ENCODE measurements at places on chromosomes 16 and 17.
A peak's percentile ranks its signal among the peaks of the same experiment; 100 is the strongest.

GRCh38 chr16:86037999-86038925 lies 139.3 kb downstream of the IRF8 start:
- no peak for DNase-seq

GRCh38 chr16:63841271-63841670 lies 1280.6 kb downstream of the CDH11 start:
- no peak for DNase-seq

- peak; percentile 73 for DNase-seq
Measured at GRCh38 chr17:48241131-48241591, 133.6 kb downstream of the SNX11 start.

DNA sequence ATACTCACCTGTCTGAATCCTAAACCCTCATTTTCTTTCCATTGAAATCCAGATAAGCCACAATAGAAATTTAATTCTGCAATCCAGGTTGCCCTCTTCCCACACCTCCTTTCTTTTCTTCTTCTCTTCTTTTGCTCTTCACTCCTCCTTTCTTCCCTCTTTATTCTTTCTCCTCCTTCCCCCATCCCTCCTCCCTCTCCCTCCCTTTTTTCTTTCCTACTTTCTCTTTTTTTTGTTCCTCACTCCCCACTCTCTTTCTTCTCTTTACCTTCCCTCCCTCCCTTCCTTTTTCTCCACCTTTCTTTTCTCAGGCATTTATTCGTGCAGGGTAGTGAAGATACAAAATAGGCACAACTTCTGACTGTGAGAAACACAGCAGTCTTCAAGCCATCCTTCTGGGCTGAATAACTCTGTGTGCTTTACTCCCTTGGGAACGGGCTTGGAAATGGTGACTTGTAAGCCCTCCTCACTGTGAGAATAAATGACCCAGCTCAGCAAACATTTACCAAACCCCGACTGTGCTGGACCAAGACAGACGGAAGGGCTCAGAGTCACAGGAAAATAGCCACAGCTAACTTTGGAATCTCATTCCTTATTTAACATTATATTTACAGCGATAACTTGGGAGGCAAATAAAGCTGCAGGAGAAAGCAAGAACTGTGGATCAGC lies 140.8 kb downstream of the HAPSTR1 start:
- no peak for DNase-seq

DNA sequence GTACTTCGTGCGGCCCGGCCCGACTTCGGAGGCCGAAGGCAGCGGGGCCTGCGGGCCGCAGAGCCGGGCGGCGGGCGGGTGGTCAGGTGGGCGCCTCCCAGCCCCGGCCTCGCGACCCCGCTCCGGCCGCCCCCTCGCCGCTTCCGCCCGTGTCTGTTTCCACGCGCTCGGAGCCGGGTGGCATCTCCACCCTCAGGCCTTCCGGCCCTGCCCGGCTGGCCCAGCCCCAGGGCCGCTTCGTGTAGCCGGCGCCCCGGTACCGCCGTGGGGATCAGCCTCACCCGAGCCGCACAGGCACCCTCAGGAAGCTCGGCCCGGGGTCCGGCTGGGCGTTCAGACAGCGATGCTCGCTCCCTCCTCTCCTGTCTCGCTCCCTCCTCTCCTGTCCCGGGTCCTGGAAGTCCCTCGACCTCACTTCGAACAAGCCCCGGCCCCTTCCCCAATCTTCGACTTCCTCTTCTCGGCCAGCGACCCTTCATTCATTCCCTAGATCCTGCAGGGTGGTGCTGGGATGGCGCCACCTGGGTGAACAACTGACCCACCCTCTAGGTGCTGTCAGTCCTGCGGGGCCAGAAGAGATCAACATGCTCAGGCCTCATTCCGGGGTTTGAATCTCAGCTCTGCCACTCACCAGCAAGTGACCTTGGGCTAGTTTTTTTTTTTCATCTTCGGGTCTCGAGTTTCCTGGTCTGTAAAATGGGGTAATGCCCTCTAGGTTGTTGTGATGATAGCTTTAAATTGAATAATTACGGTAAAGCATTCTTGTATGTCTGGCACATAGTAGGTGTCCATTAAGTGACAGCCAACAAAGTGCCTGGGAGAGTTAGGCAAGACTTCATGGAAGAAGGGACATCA lies 610 bp downstream of the VPS4A start:
- peak; percentile 30 for DNase-seq

DNA sequence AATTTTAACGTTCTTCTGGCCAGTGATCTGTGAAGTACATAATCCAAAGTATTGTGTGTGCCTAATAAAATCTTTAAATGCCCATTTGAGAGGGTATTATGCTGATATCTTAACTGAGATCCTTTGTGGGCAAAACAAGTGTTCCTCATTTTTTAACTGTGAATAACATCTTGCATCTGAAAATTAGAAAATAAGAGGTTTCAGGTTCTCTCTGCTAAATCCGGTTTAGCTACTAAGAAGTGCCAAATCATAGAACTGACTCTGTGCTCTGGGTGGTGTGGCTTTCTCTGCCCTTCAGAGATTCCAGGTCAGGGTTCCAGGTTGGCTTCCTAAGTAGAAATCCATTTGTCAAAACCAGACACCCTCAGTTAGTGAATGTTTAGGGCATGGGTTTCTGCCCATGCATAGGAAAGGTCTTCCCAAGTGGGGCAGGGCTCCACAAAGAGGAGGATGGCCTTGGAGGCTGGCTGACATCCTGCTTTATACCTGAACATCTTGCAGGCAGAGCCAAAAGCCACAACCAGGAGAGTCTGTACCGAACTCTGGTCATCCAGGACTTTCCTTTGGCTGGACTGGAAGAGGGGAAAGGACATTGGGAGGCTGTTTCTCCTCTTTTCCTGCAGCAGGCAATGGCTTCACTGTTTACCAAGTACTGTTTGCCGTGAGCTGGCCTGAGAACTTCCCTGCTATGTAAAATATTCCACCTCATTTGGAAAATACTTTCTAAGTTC lies 8.5 kb downstream of the ALDH3A2 start:
- no peak for DNase-seq

- DNase-seq = peak; percentile 44
Measured at GRCh38 chr17:45160447-45161287, 1.0 kb upstream of the HEXIM2 start.

- no peak for DNase-seq
Measured at GRCh38 chr16:78288888-78289287, 189.4 kb downstream of the WWOX start.

DNA sequence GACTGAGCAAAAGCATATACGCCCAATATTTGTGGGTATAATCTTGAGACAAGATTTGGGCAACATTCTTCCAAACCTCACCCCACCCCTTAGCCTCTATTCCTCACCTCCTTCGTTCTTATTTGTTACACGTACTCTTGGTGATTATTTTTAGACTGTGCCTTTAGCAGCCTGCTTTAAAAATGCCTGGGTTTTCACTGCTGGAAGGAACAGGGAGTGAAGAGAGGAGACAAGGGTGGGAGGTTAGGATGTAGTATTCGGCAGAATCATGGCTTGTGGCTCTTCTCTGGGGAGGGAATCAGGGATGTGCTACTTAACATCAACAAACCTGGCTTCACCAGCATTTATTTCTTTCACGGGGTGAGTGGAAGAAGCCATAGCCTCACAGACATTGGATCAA lies 11.6 kb downstream of the ALKBH5 start:
- no peak for DNase-seq

DNA sequence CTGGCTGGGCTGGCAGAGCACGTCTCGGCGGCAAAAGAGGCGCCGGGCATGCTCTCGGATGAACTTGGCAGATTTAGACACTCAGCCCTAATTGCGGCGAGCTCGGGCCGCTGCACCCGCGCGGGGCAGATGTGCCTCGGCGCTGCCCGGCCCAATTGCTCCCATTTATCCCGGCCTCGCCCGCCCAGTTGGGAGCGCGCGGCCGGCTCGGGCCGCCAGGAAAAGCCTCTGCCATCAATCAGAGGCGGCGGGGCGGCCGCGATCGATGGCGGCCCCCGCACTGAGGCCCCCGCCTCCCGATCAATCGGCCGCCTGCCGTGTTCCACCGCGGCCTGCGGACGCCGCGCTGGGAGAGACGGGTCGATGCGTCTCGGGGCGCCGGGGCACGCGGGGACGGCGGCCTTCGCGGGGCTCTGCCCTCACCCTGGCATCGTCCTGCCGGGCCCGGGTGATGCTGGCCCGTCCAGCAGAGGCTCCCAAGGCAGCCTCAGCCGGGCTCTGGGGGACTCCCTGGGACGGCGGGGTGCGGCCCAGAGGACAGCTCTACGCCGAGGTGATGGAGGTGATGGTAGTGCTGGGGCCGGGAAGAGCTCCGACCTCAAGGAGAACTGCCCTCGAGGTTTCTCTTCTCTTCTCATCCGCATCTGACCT lies 200.9 kb upstream of the N4BP1 start:
- no peak for DNase-seq

- DNase-seq = peak; percentile 84
Measured at GRCh38 chr17:40358323-40359038, 6.1 kb downstream of the GJD3 start.

DNA sequence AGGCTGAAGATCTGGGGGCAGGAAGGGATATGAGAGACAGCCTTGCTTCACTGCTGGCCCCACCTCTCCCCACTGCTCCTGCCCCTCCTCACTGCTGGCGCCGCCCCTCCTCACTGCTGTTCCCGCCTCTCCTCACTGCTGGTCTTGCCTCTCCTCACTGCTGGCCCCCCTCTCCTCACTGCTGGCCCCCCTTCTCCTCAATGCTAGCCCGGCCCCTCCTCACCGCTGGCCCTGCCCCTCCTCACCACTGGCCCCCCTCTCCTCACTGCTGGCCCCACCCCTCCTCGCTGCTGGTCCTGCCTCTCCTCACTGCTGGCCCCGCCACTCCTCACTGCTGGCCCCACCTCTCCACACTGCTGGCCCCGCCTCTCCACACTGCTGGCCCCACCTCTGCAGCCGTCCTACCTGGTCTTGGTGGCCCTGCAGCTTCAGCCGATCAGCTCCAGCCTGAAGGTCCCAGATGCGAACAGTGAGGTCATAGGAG lies 9.5 kb upstream of the PAM16 start:
- no peak for DNase-seq

DNA sequence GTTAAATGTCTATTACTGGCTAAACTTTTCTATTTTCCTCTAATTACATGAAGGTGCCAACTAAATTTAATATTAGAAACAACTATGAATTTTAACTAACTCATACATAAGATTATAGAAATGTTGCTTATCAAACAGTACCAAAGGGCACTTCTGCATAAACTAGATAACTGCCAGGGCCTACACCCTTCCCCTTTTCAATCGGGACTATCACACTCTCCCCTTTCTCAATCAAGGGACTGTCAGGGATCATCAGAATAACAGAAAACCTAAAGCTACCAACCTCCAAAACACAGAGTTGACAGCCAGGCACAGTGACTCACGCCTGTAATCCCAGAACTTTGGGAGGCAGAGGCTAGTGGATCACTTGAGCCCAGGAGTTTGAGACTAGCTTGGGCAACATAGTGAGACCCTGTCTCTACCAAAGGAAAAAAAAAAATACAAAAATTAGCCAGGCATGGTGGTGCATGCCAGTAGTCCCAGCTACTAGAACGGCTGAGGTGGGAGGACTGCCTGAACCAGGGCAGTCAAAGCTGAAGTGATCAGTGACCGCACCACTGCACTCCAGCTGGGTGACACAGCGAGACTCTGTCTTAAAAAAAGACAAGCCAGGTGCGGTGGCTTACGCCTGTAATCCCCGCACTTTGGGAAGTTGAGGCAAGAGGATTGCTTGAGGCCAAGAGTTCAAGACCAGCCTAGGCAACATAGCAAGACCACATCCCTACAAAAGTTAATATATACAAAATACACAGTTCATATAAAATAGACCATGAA lies 3.2 kb upstream of the PHLPP2 start:
- no peak for DNase-seq

DNA sequence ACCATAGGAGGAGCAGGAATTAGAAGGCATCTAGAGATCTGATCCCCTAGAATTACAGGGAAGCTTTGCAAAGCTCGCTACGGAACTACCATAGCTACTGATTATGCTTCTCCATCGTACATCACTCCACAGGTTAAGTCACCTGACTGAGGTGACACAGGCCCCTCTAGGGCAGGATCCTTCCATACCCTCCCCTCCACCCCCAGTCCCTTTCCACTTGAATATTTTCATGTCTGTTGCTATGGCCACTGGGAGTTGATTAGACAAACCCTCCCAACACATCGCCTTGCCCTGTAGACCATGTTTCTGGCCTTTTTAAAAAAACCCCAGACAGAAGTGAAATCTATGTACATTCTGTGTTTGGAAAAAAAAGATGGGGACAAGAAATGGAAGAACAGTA lies 287.1 kb downstream of the SOX9 start:
- DNase-seq = no peak

- DNase-seq = no peak
Measured at GRCh38 chr16:85733839-85734170, 17.1 kb downstream of the C16orf74 start.

- no peak for DNase-seq
Measured at GRCh38 chr17:32102646-32103186, 39.6 kb upstream of the RHOT1 start.

- DNase-seq = no peak
Measured at GRCh38 chr17:8628172-8628571, 2.4 kb downstream of the MYH10 start.

DNA sequence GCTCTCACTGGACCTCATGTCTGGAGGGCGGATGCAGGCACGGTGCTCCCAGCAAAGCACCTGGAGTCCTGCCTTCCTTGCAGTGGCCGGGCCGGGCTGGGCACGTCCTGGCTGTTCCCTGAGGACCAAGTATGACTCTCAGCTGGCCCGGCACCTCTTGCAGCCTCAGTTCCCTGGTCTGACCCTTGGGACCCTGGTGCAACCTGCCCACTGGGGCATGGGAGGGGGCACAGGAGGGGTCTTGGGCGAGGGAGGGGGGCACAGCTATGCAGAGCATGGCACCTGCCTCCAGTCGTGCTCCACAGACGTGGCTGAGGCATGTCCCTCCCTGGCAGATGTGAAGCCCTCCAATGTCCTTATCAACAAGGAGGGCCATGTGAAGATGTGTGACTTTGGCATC lies 19.6 kb downstream of the MAP2K3 start:
- DNase-seq = no peak

DNA sequence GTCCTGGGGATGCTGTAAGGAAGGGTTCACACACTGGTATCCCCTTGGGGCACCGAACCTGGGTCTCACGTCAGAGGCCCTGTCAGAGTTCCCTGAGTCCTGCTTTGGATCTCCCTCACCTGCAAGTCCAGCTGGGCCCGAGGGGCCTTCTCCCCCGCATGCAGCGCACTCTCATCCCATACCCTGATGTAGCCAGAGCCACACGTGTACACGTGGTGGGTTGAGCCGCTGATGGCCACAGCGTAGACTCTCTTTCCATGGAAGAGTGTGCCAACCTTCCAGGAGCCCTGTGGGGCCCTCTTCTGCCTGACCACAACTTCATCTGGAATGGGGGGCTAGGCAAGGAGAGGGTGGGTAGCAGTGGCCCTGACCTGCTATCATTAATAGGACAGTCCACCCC lies 9.9 kb downstream of the TLE7 start:
- no peak for DNase-seq

DNA sequence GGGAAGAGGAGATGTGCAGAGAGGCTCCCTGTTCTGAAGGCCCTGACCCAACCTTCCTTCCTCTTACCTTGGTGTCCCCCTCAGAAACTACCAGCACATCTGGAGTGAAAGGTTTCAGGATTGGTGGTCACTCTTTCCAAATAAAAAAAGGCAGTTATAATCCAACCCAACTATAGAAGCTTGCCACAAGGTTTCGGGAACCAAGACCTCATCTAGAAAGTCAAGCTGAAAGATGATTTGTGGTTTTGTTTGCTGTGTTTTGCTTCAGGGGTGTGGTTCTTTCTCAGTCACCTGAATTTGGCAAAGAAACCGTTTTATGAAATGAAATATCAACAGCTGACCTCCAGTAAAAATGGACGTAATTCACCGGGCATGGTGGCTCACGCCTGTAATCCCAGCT lies 19.3 kb downstream of the SHMT1 start:
- no peak for DNase-seq

GRCh38 chr17:11921296-11921695 lies 76.0 kb downstream of the ZNF18 start:
- no peak for DNase-seq

GRCh38 chr17:82679586-82680465 lies 18.7 kb downstream of the RAB40B start:
- DNase-seq = no peak
